Hepatic stellate cell (primary cell): ENCODE measurements at places on chromosomes 13 and 19.

- DNase-seq: no peak
Measured at GRCh38 chr13:35966024-35966423, 165.2 kb downstream of the DCLK1 start.

DNA sequence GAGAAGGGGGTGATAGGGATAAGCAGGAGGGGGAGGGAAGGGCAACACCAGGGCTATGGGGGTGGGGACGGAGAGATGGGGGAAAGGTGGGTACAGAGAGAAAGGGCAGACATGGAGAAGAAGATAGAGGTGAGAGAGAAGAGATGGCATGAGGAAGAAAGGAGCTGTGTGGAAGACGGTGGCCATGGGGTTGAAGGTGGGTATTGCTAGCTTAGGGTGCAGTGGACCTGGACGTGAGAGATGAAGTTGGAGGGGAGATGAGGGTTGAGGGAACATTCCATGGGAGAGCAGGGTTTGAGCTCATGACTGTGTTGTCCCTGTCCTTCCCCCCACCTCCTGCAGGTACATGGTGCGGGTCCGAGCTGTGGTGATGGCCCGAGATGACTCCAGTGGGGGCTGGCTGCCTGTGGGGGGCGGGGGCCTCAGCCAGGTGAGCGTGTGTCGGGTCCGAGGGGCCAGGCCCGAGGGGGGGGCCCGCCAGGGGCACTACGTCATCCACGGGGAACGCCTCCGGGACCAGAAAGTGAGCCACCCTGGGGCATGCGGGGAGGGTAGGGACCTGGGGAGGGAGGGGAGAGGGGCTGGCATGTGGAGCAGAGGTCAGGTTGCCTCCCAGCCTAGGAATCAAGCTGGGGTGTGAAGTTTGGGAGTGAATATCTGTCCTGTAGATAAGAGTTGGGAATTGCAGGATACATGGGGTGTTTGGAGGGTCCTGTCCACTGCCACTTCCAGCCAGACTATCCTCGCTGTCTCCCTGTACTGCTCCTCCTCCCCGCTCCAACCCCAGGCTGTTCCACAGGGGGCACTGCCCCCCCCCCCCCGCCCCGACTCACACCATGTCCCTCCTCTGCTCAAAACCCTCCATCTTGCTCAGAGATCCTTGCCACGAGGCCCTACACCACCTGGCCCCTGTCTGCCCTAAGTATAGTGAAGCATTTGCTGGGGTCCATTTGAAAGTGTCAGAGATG, 1.7 kb downstream of the SPRED3 start:
- no peak for DNase-seq

GRCh38 chr13:21481359-21481758, 22.3 kb upstream of the ZDHHC20 start:
- peak; percentile 42 for DNase-seq

- DNase-seq: no peak
Measured at GRCh38 chr13:73961181-73961580, 173.0 kb downstream of the KLF12 start.

GRCh38 chr19:43984687-43985000, 656 bp downstream of the ZNF155 start:
- DNase-seq: no peak
